ENCODE measurements at places on chromosomes 2 and 18. TPM values are rescaled to one million over a fixed set of nuclear protein-coding genes. Genes with fewer than 3 reads are reported as not detected.
A peak's percentile ranks its signal among the peaks of the same experiment; 100 is the strongest.

SCN2A gene
- not detected for total RNA-seq

MYO3B gene
- not detected for total RNA-seq

SMYD5 gene
- total RNA-seq, result 42.7 TPM

SDC1 gene
- 0.22 TPM for total RNA-seq

GRCh38 chr18:21740538-21741311 is at the start of gene MIB1:
TSS of gene MIB1 (plus strand) at chr18:21740792. CDS start at chr18:21741584, 792 bp downstream.
- peaks cover 9% of the 10 kb centered on the region for H3K4me1 ChIP-seq
- peak; percentile 99 for DNase-seq
- peaks cover 3% of the 10 kb centered on the region for H3K36me3 ChIP-seq
- H3K4me3 ChIP-seq, result peak within 1 kb of the TSS; percentile 77
- H3K27ac ChIP-seq, result peak within 1 kb of the TSS; percentile 83
- H3K27me3 ChIP-seq, result no peaks in the 10 kb centered on the region

DNA sequence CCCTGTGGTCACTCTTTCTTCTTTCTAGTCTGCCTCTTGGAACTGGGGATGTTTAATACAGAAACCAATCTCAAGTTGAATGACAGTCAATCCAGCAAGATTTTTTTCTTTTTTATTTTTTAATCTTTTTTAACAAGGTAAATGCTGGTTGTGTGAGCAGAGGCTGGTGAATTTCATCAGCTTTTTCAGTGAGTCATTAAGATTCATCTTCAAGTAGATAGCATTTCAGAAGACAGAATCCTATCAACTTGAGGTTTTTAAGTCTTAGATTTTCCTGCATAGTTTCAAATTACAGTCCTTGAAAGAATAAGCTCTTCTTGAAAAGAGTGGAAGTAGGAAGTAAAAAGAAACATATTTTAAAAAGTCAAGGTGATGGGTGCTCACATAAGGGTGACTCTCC is 12.4 kb downstream of the SLC8A1 start:
- no peak for DNase-seq
- no peaks in the 10 kb centered on the region for H3K27me3 ChIP-seq
- no peak overlapping the region for H3K4me3 ChIP-seq
- no peaks in the 10 kb centered on the region for H3K4me1 ChIP-seq
- H3K36me3 ChIP-seq, result no peaks in the 10 kb centered on the region

DNA sequence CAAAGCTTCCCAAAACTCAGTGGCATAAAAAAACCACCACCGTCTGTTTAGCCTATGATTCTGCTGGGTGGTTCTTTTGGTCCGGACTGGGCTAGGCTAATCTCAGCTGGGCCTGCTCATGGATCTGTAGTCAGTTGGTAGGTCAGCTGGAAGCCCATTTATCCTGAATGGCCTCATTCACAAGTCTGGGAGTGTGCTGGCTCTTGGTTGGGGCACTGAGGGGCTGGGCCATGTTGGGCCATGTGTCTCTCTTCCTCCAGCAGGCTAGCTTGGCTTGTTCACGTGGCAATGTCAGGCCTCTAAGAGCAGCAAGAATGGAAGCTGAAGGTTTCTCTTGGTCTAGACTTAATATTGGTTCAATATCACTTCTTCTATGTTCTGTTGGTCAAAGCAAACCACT is 95.7 kb upstream of the HS6ST1 start:
- no peak for DNase-seq
- H3K4me1 ChIP-seq, result no peaks in the 10 kb centered on the region
- no peak overlapping the region for H3K27ac ChIP-seq
- no peaks in the 10 kb centered on the region for H3K36me3 ChIP-seq

GRCh38 chr2:68849579-68850030 is 21.6 kb downstream of the BMP10 start:
- H3K36me3 ChIP-seq, result no peaks in the 10 kb centered on the region
- no peak overlapping the region for H3K27ac ChIP-seq
- DNase-seq, result no peak

GRCh38 chr18:41820784-41821183 is 134.2 kb upstream of the PIK3C3 start:
- no peak for DNase-seq
- H3K27me3 ChIP-seq, result no peaks in the 10 kb centered on the region
- no peak overlapping the region for H3K27ac ChIP-seq
- H3K36me3 ChIP-seq, result no peaks in the 10 kb centered on the region
- no peak overlapping the region for H3K4me3 ChIP-seq
- H3K4me1 ChIP-seq, result no peaks in the 10 kb centered on the region

- no peak overlapping the region for H3K27ac ChIP-seq
- no peaks in the 10 kb centered on the region for H3K36me3 ChIP-seq
- DNase-seq, result no peak
- H3K4me3 ChIP-seq, result no peak overlapping the region
- no peaks in the 10 kb centered on the region for H3K4me1 ChIP-seq
Observed at GRCh38 chr18:27780061-27780745, 396.7 kb downstream of the CDH2 start.

DNA sequence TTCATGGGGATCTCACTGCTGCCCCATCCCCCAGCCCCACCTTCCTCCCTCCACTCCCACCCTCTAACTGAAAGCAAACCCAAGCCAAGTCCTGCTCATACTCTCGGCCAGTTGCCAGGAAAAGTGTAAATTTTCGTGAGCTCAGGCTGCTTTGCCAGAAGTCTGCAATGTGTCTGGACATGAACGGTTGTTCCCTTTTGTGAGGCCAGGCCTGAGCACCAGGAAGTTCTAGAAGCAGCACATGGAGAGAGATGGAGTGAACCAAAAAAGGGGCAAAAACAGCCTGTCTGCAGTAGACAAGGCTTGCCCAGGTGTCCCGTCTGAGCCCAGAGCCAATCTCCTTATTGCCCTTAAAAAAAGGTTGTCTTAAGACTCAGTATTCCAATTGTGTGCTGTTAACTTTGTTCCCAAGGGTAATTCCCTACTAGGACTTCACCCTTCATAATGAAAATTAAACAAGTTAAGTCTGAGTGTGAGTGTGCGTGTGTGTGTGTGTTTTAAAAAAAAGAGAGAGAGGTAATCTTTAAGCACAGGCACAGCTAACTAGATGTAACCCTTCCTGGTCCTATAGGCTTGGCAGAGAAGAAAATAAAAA is 247.1 kb downstream of the BCL11A start:
- H3K36me3 ChIP-seq, result no peaks in the 10 kb centered on the region
- no peaks in the 10 kb centered on the region for H3K27me3 ChIP-seq
- no peak overlapping the region for H3K4me3 ChIP-seq
- no peak for DNase-seq
- H3K27ac ChIP-seq, result no peak overlapping the region

DNA sequence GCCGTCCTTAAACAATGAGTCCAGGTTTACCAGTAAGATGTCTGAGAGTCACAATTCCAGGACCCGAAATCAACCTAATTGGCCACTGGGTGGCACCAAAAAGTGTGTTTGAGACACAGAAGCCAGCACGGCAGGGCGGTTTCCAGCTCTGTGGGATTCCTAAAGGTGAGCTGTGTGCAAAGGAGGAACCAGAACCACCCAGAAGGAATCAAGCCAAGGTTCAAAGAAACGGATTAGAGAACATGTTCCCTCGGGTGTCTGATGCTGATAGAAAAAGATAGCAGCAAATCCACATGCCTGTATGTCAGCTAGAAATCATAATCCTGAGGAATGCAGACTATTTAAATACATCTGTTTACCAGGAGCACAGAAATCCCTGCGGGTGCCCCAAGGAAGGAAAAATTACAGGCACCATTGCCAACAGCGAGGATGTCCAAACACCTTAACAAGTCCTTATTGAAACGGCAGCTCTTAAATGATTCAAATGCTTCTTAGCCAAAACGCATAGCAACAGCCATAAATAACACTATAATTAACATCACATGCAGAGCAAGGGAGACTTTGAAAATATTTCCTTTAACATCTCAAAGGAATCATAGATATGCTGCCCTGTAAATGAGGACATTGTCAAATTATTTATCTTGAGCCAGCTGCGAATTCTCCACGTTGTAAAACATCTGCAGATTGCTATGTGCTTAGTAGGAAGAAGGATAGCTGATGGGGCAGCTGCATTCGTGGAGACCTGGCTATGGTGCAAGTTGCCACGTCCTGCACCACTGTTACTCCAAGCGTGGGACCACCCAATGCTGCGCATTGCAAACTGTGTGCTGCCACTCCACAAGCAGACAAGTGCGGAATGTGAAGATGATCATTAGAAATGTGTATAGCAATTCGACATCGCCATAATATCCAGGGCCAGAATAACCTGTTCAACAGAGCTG is 318.7 kb upstream of the NCKAP5 start:
- no peak overlapping the region for H3K4me3 ChIP-seq
- no peak overlapping the region for H3K27ac ChIP-seq
- peak; percentile 35 for DNase-seq
- H3K4me1 ChIP-seq, result no peaks in the 10 kb centered on the region
- H3K27me3 ChIP-seq, result no peaks in the 10 kb centered on the region

- DNase-seq, result no peak
- H3K36me3 ChIP-seq, result no peaks in the 10 kb centered on the region
- H3K4me1 ChIP-seq, result no peaks in the 10 kb centered on the region
Observed at GRCh38 chr18:23279931-23280330, 144.6 kb downstream of the CABLES1 start.

DNA sequence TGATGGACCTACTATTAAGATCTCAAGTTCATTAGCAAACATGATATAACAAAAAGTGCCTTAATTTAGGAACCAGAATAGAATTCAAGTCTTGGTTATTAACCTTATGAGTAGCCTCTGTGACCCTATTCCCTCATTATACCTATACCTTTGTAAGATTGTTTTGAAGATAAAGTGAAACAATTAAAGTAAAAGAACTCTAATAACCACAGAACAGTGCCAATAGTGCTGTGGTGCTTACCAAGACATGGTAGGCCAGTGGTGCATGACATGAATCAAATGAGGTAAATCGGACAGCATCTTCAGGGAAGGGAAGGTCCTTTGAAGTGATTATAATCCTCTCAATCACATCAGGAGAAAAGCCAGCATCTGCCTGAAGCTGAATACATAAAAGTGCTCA is 36.4 kb downstream of the METTL4 start:
- H3K4me1 ChIP-seq, result no peaks in the 10 kb centered on the region
- no peak overlapping the region for H3K27ac ChIP-seq
- no peak overlapping the region for H3K4me3 ChIP-seq
- H3K27me3 ChIP-seq, result no peaks in the 10 kb centered on the region
- no peak for DNase-seq

GRCh38 chr2:133521146-133521745 is 47.0 kb downstream of the NCKAP5 start:
- H3K4me3 ChIP-seq, result no peak overlapping the region
- H3K4me1 ChIP-seq, result no peaks in the 10 kb centered on the region
- H3K36me3 ChIP-seq, result no peaks in the 10 kb centered on the region
- no peak overlapping the region for H3K27ac ChIP-seq
- H3K27me3 ChIP-seq, result no peaks in the 10 kb centered on the region

DNA sequence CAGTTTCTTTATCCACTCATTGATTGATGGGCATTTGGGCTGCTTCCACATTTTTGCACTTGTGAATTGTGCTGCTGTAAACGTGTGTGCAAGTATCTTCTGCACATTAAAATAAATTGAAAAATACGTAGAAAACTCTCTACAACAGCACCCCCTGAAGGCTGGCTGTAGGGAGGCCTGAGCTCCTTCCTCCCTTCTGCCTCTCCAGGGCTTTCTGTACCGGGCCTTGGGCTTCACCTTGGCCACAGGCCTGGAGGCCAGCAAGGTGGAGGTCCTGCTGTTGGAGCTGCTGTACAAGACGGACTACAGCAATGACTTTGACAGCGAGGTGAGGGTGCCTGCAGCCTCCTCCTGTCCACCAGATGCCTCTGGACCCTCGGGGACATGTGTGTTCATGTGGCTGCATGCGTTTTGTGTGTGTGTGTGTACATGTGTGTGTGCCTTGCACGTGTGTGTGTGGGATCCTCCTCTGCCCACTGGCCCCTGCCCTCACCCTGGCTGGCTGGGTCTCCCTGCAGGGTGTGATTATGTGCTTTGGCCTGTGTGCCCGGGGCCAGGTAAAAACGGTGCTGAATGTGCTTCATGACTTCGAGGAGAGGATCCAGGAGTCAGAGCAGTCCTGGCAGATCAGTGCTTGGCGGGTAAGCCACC is 29.2 kb downstream of the MROH2A start:
- no peak overlapping the region for H3K27ac ChIP-seq
- no peaks in the 10 kb centered on the region for H3K27me3 ChIP-seq
- no peak for DNase-seq
